ENCODE measurements at places on chromosomes 2 and 18.

DNA sequence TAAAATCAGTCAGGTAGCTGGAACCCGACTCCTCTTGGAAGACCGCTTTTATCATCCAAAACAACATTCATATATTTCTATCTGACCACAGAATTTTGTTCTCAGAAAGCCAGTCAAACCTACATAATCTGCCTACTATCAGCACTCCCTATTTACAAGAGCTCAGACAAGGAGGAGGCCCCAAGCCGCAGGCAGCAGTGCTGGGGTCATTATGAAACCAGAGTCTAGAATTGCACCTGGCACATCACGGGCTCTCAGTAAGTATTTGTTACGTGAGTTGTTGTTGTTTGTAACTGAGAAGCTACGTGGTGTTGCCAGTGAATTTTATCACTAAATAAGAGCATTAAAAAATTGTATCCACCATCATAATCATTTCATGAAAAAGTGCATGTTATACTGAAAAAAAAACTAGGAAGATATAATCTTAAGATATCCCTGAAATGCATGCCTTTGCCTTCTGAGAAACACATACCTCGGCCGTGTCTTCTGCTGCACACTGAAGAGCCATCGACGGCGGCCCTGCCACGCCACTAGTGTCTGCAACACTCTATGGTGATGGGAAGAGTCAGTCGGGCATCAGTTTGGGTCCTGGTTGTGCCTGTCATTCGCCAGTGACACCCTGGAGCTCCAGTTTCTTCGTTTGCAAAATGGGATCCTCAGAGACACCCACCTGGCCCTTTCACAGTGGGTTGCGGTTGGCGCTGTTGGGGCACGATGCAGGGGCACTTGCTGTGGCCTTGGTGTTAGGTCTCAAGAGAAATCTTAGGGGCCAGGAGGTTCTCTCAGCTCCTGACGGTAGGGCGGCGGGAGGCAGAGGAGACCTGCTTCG lies 505.9 kb downstream of the EIPR1 start:
- no peak for DNase-seq

GRCh38 chr2:27442920-27443282 lies 720 bp downstream of the KRTCAP3 start:
- no peak for DNase-seq

DNA sequence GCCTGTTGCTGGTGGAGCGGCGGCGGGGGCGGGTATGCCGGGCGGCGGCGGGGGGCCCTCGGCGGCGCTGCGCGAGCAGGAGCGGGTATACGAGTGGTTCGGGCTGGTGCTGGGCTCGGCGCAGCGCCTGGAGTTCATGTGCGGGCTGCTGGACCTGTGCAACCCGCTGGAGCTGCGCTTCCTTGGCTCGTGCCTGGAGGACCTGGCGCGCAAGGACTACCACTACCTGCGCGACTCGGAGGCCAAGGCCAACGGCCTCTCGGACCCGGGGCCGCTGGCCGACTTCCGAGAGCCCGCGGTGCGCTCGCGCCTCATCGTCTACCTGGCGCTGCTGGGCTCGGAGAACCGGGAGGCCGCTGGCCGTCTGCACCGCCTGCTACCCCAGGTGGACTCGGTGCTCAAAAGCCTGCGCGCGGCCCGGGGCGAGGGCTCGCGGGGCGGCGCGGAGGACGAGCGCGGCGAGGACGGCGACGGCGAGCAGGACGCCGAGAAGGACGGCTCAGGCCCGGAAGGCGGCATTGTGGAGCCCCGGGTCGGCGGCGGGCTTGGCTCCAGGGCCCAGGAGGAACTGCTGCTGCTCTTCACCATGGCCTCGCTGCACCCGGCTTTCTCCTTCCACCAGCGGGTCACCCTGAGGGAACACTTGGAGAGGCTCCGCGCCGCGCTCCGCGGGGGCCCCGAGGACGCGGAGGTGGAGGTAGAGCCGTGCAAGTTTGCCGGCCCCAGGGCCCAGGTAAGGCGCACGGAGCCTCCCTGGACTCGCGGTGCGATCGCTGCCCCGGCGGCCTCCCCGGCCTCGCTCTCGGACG lies 1.0 kb downstream of the ZCCHC2 start:
- DNase-seq: peak; percentile 17

GRCh38 chr2:232367591-232368233 lies 10.8 kb upstream of the ALPP start:
- DNase-seq: no peak

DNA sequence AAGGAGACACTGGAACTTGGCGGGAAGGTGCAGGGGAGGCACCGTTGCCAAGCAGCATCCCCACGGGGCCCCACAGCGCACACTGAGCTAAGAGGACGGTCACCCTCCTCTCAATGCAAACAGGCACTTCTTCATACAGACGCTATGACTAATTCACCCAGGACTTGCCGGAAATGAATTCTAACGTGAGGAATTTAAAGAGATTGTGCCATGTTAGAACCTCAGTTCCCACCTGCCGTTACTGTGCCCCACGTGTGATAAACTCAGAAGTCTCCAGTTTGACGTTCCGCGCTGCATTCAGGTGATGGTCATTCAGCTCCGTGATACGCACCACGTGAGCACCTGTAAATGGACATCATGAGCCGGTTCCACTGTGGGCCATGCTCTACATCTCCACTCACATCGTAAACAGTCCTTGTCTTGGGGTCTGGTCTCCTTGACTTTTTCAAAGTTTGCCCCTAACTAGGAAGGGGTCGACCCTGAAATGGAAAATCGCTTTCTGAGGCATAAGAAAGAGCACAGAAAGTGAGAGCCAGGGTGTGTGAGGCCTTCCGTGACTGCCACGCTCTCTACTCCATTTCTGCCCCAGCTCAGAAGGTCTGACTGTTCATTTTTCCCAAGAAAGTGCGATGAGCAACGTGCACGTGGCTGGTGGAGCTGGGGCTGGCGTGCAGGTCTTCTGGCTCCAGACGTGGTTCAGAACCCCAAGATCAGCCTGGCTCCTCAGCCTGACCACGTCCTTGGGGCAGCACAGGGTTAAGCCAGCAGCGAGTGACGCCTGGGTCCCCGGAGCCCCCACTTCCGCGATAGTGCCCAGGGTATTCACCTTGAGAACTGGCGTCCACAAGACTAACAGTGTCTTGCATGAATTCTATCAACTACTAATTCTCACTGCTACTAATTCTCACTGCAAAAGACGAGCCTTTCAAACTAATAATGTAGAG lies 35.1 kb downstream of the TMEM18 start:
- no peak for DNase-seq

GRCh38 chr2:100976061-100976460 lies 26.0 kb upstream of the RPL31 start:
- no peak for DNase-seq
